T-helper 1 cell (primary cell): ENCODE measurements at places on chromosomes 5 and 9.
A peak's percentile ranks its signal among the peaks of the same experiment; 100 is the strongest.

GRCh38 chr9:95048225-95049087 is 269.1 kb downstream of the FANCC start:
- peak; percentile 24 for DNase-seq

DNA sequence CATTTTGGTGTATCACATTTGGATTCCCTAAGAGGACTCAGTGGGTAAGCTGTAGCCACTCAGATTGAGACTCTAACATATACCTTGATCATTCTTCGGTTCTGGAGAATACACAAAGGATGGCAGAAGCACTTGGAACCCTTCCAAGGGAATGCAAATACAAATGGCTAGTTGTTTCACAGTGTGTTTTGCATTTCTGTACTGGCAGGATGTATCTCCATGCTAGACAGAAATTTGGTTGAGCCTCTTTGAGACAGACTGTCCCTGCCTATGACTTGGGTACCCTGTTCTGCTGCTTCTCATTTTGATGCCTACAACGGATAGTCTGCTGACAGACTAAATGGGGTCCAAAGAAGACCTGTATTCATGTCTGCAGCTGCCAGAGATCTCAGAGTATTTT is 273.5 kb downstream of the TMEM38B start:
- no peak for DNase-seq

DNA sequence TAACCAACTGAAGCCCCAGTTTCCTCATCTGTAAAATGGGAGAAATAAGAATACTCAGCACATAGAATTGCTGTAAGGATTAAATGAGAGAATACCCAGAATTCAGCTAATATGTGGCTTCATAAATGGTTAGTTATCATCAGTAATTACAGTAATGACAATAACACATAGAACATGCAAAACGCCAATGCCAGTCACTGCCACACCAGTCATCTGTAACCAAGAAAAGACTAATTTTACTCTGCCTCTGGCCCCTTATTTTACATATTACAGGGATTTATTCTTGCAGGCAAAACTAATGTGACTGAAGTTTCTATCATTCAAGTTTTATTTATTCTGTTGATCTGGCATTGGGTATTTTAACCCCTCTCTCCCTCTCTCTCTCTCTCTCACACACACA is 46.5 kb downstream of the EBF1 start:
- DNase-seq: no peak

GRCh38 chr9:96177005-96177718 is 124.8 kb downstream of the HSD17B3 start:
- no peak for DNase-seq

DNA sequence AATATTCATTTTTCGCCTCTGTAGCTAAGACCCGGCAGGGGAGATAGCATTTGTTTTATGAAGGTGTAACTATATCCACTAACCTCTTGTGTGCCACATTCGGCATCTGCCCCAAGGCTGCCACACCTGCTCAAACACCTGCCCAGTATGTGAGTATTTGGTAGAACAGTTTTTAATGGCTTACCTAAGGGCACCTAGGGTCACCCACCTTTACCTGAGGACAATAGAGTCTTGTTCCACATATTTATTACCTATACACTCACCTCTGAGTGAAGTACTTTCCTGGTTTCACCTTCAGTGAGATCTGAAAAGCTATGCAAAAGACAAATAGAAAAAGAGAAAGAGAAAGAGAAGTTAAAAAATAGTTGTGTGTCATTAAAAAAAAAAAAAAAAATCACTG is 68.0 kb upstream of the PIP5K1B start:
- no peak for DNase-seq

DNA sequence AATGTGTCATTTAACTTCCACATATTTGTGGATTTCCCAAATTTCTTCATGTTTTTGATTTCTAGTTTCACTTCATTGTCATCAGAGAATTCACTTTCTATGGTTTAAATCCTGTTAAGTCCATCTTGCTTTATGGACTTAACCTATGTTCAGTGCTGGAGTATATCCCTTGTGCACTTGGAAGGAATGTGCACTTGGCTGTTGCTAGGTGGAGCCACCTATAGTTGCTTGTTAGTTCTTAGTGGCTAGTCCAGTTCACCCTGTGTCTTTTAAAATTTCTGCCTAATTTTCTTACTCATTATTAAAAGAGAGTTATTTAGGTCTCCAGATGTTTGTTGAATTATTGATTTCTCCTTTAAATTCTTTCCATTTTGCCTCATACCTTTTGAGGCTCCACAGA is 1472.5 kb upstream of the CDH6 start:
- no peak for DNase-seq

- no peak for DNase-seq
Measured at GRCh38 chr5:67287510-67288268, 91.1 kb upstream of the CD180 start.

- no peak for DNase-seq
Measured at GRCh38 chr9:79166005-79166404, 405.8 kb upstream of the TLE4 start.

- no peak for DNase-seq
Measured at GRCh38 chr5:75707911-75708509, 9.2 kb downstream of the POC5 start.

- DNase-seq: no peak
Measured at GRCh38 chr5:155768332-155768731, 558.6 kb upstream of the SGCD start.

DNA sequence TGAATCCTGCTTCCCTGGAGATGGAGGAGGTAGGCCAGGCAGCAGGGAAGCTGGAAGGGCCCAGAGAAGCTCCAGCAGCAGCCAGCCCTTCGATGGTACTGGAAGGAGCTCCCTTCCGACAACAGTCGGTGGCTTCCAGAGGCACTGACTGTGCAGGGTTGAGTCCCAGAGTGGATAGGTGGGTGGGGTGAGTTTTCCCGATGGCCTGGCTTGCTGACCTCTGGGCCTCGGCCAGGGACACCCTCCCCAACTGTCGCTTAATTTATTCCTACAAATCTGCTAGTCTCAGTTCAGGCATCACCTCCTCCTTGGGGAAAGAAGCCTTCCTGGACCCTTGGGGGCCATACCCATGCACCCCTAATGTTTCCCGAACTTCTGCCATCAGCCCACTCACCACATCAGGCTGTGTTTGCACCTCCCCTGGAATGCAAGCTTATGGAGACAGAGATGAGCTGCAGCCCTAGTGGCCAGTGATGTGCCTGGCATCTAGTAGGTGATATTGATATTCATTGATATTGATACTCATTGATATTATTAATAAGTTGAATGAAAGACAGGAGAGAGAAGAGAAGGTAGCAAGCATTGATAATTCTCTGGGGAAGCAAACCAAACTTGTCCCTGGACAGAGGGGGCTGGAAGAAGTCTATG is 104.6 kb upstream of the BOD1 start:
- no peak for DNase-seq

GRCh38 chr5:143916451-143916850 is 104.5 kb downstream of the HMHB1 start:
- no peak for DNase-seq

DNA sequence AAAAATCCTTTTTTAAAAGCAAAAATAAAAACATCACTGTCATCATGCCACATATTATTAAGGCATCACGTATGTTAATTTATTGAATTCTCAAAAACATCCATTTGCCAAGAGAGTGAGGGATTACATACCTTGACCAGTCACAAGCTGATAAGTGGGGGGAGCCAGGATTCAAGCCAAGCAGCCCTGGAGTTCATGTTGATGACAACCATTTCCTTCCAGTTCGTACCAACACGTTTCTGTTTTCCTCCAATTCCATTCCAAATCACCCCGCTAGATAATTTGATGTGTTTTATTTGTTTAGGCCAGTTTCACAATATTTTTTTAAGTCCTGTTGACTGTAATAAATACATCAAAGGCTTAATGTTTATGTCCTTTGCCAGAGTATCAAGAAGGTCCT is 53.0 kb downstream of the SLC1A3 start:
- no peak for DNase-seq

DNA sequence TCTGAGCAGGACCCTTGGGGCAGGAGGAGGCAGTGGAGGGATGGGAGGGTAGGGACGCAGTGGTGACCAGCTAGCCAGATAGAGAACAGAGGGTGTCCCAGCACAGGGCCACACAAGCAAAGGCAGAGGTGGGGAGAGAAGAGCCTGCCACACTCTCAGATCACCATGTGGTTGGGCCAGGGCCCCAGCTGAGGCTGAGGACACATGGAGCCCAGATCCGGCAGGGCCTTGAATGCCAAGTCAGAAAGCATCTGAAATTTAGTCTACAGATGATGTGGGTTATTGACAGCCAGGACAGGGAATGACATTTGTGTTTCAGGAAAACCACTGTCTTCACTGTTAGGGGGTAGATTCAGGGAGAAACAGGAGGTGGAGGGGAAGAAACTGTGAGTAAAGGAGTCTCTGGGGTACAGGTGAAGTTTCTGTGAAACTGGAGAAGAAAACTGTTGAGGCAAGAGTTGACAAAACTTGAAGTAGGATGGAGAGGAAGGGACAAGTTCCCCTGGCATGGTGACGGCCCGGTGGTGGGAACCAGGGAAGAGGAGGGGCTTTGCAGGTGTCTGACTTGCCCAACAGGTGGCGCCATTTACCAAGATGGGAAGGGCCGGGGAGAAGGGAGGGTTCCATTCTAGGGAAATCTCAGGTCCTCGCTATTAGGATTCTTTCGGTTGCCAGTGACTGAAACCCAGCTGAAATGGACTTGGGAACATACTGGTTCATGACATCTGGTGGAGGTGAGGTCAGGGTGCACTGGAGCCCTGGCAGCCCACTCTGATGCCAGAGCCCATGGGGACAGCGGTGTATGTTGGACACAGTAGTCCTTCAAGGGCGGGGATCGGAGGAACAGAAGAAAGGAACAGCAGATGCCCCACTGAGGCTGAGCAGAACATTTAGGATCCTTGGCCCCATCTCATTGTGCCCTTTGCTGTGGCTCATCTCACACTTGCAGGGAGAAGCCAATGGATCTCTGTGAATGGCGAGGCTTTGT is 100.1 kb downstream of the KCNIP1 start:
- DNase-seq: no peak
